ENCODE measurements at places on chromosomes 4 and X.

- no peak for DNase-seq
These were observed 1905.4 kb downstream of the C4orf33 start for GRCh38 chr4:131001371-131001770.

- no peak for DNase-seq
These were observed 437.6 kb downstream of the RAPGEF2 start for GRCh38 chr4:159540501-159540900.

DNA sequence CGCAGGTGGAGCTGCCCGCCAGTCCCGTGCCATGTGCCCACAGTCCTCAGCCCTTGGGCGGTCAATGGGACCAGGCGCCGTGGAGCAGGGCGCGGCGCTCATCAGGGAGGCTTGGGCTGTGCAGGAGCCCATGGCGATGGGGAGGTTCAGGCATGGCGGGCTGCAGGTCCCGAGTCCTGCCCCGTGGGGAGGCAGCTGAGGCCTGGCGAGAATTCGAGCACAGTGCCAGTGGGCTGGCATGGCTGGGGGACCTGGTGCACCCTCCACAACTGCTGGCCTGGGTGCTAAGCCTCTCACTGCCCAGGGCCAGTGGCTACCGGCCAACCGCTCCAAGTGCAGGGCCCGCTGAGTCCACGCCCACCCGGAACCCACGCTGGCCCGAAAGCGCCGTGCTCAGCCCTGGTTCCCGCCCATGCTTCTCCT is 646.5 kb downstream of the GABRG1 start:
- DNase-seq = no peak

GRCh38 chr4:171812665-171813525 is at the start of gene GALNTL6:
TSS of gene GALNTL6 (plus strand) at chr4:171813404.
- DNase-seq = peak; percentile 18

DNA sequence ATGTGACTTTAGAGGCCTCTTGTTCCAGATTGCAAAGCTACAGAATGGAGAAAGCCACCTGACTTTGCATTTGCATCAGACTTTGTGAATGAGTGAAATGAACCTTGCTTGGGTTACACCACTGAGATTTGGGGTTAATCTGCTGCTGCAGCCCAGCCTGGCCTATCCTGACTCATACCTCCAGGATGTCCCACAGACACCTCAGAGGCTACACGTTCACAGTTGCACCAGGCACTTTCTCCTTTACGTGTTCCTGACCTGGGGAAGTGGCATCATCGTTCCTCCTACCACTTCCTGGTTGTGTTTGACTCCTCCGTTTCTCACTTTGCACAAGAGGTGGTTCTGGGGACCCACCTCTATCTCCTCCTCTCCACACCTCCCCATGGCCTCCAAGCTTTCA is 9.2 kb upstream of the SORCS2 start:
- no peak for DNase-seq

DNA sequence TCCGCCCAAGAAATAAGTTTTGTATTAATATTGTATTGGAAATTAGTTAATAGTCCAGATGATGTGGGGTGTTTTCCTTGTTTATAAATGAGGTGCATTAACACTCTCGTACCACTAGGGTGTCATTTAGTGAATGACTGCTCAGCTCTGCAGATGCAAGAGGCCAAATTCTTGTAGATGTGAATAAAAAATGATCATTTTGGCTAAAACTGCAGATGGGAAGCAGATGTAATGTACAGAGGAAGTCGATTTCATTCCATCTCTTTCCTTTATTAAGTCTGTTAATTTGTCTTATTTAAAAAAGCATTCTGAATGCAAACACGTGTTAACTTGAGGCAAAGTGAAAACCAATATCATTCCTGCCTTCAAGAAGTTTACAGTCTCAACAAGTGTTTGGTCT is 108.1 kb downstream of the DHX15 start:
- peak; percentile 64 for DNase-seq

- no peak for DNase-seq
These were observed 116.4 kb upstream of the LSM6 start for GRCh38 chr4:146059151-146059550.
